ENCODE measurements at places on chromosomes 2 and 18. TPM values are rescaled to one million over a fixed set of nuclear protein-coding genes. Genes with fewer than 3 reads are reported as not detected.

SPDYA gene
- not detected for total RNA-seq

COL6A3 gene
- total RNA-seq = 103 TPM

SMYD1 gene
- 179 TPM for total RNA-seq

MYOM1 gene
- total RNA-seq = 410 TPM

GKN1 gene
- total RNA-seq = not detected

DNA sequence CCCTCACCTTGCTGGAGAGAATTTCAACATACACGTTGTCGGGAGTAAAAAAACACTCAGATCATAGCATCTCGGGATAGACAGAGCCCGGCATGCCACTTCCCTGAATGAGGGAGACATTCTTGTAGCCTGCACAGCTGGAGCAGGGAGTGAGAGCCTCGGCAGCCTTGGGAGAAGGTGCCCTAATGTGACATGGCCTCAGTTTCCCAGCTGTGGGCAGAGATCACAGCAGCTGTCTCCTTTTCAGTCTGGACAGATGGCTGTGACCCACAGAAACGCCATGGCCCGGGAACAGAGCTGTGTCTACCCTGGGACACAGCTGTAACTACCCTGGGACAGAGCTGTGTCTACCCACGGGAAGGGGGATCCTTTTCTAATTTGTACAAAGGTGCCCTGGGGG is 55.9 kb downstream of the HS1BP3 start:
- DNase-seq = no peak

- DNase-seq = no peak
Measured at GRCh38 chr2:188403676-188404075, 112.0 kb downstream of the GULP1 start.
